ENCODE measurements at places on chromosomes 6 and 20.

- no peak for DNase-seq
- peaks cover 12% of the 10 kb centered on the region for H3K27me3 ChIP-seq
- H3K27ac ChIP-seq: no peak overlapping the region
- no peak overlapping the region for H3K4me3 ChIP-seq
- H3K4me1 ChIP-seq: no peaks in the 10 kb centered on the region
These were observed 80.7 kb upstream of the CD83 start for GRCh38 chr6:14036911-14037310.

- no peaks in the 10 kb centered on the region for H3K27me3 ChIP-seq
- no peaks in the 10 kb centered on the region for H3K4me1 ChIP-seq
- no peak overlapping the region for H3K27ac ChIP-seq
- no peak for DNase-seq
- peaks cover 89% of the 10 kb centered on the region for H3K36me3 ChIP-seq
- no peak overlapping the region for H3K4me3 ChIP-seq
These were observed 12.0 kb upstream of the MAP7 start for GRCh38 chr6:136562211-136562610.

GRCh38 chr6:793261-793660 lies 100.3 kb upstream of the EXOC2 start:
- no peak overlapping the region for H3K4me3 ChIP-seq
- peaks cover 11% of the 10 kb centered on the region for H3K27me3 ChIP-seq
- no peaks in the 10 kb centered on the region for H3K4me1 ChIP-seq
- DNase-seq: no peak
- H3K36me3 ChIP-seq: no peaks in the 10 kb centered on the region

DNA sequence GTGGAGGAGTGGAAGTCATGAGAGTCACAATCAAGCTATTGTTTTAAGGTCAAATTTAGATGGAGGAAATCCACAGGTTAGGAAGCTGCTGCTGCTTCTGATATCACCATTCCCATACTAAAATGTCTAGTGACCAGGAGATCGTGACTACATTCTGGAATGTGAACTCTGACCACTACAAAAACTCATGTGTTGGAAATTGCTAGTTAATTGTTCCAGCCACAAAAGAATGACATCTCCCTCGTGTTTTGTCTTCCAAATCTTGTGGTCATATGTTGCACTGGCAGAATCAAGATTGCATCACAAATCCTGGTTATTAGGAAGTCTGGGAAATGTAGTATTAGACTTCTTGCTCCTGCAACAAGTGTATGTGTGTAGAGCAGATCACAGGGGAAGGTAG lies 441.9 kb downstream of the CD109 start:
- no peak for DNase-seq
- no peak overlapping the region for H3K4me3 ChIP-seq
- H3K36me3 ChIP-seq: no peaks in the 10 kb centered on the region
- no peaks in the 10 kb centered on the region for H3K27me3 ChIP-seq

- no peak overlapping the region for H3K4me3 ChIP-seq
- no peak for DNase-seq
- no peaks in the 10 kb centered on the region for H3K36me3 ChIP-seq
These were observed 10.0 kb upstream of the PFDN4 start for GRCh38 chr20:54197621-54198604.

- no peaks in the 10 kb centered on the region for H3K4me1 ChIP-seq
- H3K27me3 ChIP-seq: no peaks in the 10 kb centered on the region
These were observed 118.0 kb upstream of the ASCC3 start for GRCh38 chr6:100999034-100999597.

- H3K36me3 ChIP-seq: no peaks in the 10 kb centered on the region
- H3K27ac ChIP-seq: no peak within 1 kb of the TSS
- DNase-seq: no peak
- H3K4me3 ChIP-seq: no peak within 1 kb of the TSS
- H3K27me3 ChIP-seq: no peaks in the 10 kb centered on the region
These were observed at the start of gene COX4I2 for GRCh38 chr20:31637660-31638059. Gene COX4I2 (plus strand): TSS chr20:31637912. CDS start chr20:31639018, 1,106 bp downstream.

DNA sequence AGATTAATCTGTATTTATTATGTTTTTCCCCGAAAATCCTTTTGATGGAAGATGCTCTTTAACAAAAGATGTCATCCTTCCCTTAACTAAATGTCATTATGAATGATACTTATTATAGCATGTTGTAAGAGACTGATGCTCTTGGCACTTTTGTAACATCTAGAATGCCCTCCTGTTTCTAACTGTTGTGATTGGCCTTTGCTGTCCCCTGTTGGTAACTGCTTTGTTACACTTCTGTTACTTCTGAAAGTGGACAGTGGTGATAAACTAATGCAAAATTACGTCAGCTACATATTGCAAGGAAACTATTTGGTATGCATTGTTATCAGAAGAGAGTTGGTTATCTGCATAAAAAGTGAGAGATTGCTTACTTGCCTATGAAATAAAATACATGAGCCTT lies 5.8 kb downstream of the TTK start:
- H3K36me3 ChIP-seq: no peaks in the 10 kb centered on the region
- H3K4me1 ChIP-seq: no peaks in the 10 kb centered on the region
- H3K27me3 ChIP-seq: no peaks in the 10 kb centered on the region

DNA sequence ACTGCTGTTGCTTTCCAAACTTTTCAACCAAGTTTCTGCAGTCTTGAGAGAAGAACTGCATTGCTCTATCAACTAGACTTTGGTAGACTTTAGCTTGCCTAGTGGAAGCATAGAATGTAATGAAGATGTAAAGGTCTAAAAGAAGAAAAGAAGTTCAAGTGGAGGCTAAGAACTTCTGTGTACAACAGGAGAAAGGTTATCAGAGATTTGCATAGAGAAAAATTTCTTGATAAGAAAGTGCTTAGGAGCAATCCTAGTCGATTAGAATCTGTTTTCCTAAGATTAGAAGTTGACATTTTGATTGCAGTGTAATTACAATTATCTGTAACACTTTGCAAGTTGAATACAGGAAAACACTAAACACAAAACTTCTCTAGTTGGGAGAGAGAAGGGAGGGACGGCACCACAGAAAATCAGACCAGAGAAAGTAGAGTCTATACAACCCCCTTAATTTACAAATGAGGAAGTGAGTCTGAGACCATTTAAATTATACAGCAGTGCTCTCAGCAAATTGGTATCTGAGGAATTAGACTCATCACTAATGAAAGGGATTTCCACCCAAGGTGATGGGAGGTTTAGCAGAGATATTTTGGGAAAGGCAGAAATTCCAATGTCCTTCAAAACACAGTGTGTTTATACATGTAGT lies 194.3 kb upstream of the MARCKS start:
- H3K27me3 ChIP-seq: no peaks in the 10 kb centered on the region
- H3K36me3 ChIP-seq: no peaks in the 10 kb centered on the region
- no peak for DNase-seq

DNA sequence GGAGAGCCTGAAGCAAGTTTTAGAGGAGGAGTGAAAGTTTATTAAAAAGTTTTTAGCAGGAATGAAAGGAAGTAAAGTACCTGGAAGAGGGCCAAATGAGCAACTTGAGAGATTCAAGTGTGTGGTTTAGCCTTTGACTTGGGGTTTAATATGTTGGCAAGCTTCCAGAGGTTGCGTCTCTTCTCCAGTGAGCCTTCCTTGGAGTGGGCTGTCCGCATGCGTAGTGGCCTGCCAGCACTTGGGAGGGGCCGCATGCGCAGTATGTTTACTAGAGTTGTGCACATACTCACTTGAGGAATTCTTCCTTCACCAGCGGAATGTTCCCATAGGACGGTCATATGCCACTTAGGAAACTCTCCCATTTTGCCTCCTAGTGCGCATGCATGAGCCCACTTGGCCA lies 235.2 kb downstream of the ALDH8A1 start:
- DNase-seq: peak; percentile 78
- peak overlapping the region; percentile 53 for H3K27ac ChIP-seq
- H3K36me3 ChIP-seq: no peaks in the 10 kb centered on the region

GRCh38 chr6:170245475-170245992 lies 45.3 kb downstream of the DLL1 start:
- H3K36me3 ChIP-seq: no peaks in the 10 kb centered on the region
- H3K27ac ChIP-seq: no peak overlapping the region
- no peaks in the 10 kb centered on the region for H3K4me1 ChIP-seq
- DNase-seq: no peak

DNA sequence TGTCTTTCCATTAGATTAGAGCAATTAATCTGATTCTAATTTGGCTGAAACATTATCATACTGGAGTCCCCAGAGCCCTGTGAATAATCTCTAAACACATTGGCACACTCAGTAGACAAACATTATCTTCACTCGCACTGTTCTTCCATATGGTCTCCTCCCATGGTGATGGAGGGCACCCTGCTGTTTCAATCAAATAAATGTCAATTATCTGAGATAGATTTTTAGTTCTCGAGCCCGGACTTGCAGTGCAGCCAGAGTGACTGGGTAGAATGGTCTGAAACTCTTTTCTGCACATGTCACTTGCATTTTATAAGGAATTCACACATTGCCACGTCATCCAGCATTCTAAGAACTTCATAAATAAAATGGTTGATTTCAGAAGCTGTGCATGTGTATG lies 90.6 kb upstream of the MAP3K7 start:
- no peak overlapping the region for H3K4me3 ChIP-seq
- no peak overlapping the region for H3K27ac ChIP-seq
- H3K36me3 ChIP-seq: no peaks in the 10 kb centered on the region
- H3K4me1 ChIP-seq: no peaks in the 10 kb centered on the region
- no peaks in the 10 kb centered on the region for H3K27me3 ChIP-seq

- H3K27ac ChIP-seq: peak overlapping the region; percentile 38
- H3K36me3 ChIP-seq: peaks cover 6% of the 10 kb centered on the region
- H3K4me1 ChIP-seq: peaks cover 68% of the 10 kb centered on the region
- DNase-seq: no peak
- H3K27me3 ChIP-seq: no peaks in the 10 kb centered on the region
These were observed 30.4 kb downstream of the ATXN1 start for GRCh38 chr6:16730738-16731477.

DNA sequence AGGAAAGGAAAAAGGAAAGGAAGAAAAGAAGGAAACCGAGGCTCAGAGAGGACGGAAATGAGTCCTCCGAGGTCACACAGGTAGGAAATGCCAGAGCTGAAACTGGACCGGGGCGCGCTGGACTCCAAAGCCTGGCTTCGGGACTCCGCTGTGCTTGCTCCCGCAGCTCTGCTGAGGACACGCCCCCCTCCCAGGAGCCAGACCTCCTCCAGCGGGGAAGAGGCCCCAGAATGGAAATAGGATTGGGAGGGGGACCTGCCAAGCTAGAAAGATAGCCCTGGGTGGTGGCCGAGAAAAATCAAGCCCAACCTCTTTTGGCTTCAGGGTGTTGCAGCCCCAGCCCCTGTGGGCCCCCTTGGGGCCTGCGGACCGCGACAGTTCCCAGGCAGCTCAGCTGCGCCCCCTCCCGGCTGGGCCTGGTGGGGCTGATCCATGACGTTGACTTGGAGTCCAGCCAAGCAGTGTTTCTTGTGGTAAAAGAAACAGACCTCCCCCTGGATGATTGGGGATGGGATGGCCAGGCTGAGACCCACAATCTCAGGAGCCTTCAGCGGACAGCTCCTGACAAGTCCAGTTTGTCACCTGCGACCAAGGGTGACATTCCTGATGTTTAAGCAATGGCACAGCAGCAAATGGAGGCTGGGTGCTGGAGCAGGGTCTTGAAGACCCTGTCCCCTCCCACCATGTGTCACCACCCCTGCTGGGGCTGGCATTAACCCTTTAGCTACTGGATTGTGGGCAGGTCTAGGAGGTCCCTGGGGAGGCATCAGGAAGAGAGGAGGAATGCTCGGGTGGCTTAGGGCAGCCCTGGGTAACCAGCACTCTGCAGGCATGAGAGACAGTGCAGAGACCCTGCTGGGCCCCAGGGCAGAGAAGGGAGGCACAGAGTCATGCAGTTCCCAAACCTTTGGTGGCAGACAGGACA lies 55.4 kb downstream of the RIPOR3 start:
- peaks cover 7% of the 10 kb centered on the region for H3K4me1 ChIP-seq
- H3K27ac ChIP-seq: peak overlapping the region; percentile 57
- H3K4me3 ChIP-seq: no peak overlapping the region
- no peaks in the 10 kb centered on the region for H3K27me3 ChIP-seq

- H3K4me1 ChIP-seq: no peaks in the 10 kb centered on the region
- H3K27me3 ChIP-seq: peaks cover 8% of the 10 kb centered on the region
- H3K4me3 ChIP-seq: no peak overlapping the region
- DNase-seq: no peak
- H3K27ac ChIP-seq: no peak overlapping the region
These were observed 11.9 kb downstream of the GPX5 start for GRCh38 chr6:28537509-28538140.

DNA sequence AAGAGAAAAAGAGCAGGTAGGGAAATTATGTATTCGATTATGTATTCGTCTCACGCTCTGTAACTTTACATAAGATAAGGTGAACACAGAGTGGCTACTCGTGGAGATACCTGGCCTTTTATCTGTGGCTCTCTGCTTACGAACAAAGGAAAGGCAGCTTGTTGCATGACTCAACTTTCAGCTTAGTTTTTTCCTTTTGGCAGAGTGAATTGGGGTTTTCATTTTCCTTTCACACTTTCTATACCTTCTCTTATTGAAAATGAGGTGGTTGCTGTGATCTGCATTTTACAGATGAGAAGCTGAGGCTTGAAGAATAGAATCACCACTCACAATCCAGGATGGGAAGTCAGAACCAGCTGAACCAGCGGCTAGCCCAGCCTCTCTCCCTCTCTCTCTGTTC lies 13.3 kb upstream of the KCNK15 start:
- no peak for DNase-seq
- no peak overlapping the region for H3K4me3 ChIP-seq
- peaks cover 15% of the 10 kb centered on the region for H3K4me1 ChIP-seq
- no peaks in the 10 kb centered on the region for H3K36me3 ChIP-seq
- no peaks in the 10 kb centered on the region for H3K27me3 ChIP-seq

GRCh38 chr6:105432797-105433196 lies 29.9 kb upstream of the PREP start:
- no peaks in the 10 kb centered on the region for H3K36me3 ChIP-seq
- H3K4me3 ChIP-seq: no peak overlapping the region
- no peaks in the 10 kb centered on the region for H3K4me1 ChIP-seq
- no peak for DNase-seq

GRCh38 chr6:47581591-47581990 lies 104.0 kb downstream of the CD2AP start:
- DNase-seq: no peak
- peaks cover 71% of the 10 kb centered on the region for H3K36me3 ChIP-seq
- no peak overlapping the region for H3K27ac ChIP-seq

- peaks cover 15% of the 10 kb centered on the region for H3K27me3 ChIP-seq
- H3K4me1 ChIP-seq: no peaks in the 10 kb centered on the region
- H3K27ac ChIP-seq: no peak overlapping the region
- H3K36me3 ChIP-seq: no peaks in the 10 kb centered on the region
- H3K4me3 ChIP-seq: no peak overlapping the region
These were observed 153.6 kb downstream of the SYCP2 start for GRCh38 chr20:59779656-59780380.

DNA sequence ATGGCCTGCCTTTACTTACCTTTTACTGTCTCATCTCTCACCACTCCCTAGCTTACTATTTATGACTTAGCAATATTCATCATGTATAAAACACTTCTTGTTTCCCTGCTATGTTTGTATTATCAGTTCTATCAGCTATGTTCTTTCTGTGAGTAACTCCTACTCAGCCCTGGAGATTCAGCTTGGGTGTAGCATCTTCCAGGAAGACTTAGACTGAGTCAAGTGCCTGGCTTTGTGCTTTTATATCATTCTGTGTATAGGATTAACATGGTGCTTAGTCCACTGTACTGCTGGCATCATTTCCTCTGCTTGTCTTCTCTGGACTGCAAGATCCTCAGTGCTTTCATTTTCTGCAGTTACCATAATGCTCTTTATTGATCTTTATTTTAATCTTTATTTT lies 257.8 kb downstream of the BTBD3 start:
- H3K27ac ChIP-seq: no peak overlapping the region
- no peaks in the 10 kb centered on the region for H3K4me1 ChIP-seq
- no peaks in the 10 kb centered on the region for H3K27me3 ChIP-seq
- DNase-seq: no peak
- no peaks in the 10 kb centered on the region for H3K36me3 ChIP-seq
- H3K4me3 ChIP-seq: no peak overlapping the region
